ENCODE measurements at places on chromosomes 4 and X. TPM values are rescaled to one million over a fixed set of nuclear protein-coding genes. Genes with fewer than 3 reads are reported as not detected.
A peak's percentile ranks its signal among the peaks of the same experiment; 100 is the strongest.

GRCh38 chr4:181478656-181479055 is 764.5 kb upstream of the TENM3 start:
- DNase-seq: no peak

- DNase-seq: no peak
Measured at GRCh38 chrX:69162361-69162865, 2.8 kb downstream of the PJA1 start.

- no peak for DNase-seq
Measured at GRCh38 chrX:101208152-101208905, 11.3 kb upstream of the DRP2 start.

DNA sequence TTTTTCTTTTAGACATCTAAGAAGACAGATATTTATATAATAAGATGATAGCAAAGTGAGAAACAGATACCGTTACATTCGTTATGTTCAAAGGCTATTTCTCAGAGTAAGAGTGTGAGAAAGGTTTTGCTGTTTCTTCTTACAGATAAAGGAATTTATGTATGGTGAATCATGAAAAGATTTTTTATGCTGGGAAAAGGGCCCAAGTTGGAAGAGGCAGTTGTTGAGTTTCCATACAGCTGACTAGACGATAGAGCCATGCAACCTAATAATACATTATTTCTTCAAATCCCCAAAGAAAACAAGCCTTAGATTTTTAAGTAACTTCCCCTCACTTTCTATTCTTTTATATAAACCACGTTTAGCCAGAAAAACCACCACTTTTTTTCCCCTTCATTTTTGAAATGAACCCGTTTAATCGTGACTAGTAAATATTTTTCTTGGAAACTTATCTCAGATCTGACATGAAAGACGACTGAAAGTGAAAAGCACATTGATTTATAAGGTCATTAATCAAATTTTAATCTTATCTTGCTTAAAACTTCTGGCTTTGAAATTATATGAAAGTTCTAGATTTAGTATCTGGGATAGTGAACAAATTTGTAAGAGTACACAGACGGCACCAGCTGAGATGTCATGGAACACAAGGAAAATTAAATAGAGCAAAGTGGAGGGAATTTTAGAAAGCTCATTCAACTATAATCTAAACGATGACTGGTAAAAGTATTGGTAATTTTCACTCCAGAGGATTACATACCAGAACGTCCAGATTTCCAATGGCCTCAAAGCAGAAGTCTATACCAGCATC is 10.9 kb downstream of the ADH6 start:
- DNase-seq: no peak

GRCh38 chr4:140152751-140153418 is 1.1 kb downstream of the MAML3 start:
- DNase-seq: peak; percentile 76

GRCh38 chrX:47498411-47498810 is 15.4 kb upstream of the ZNF41 start:
- no peak for DNase-seq

DNA sequence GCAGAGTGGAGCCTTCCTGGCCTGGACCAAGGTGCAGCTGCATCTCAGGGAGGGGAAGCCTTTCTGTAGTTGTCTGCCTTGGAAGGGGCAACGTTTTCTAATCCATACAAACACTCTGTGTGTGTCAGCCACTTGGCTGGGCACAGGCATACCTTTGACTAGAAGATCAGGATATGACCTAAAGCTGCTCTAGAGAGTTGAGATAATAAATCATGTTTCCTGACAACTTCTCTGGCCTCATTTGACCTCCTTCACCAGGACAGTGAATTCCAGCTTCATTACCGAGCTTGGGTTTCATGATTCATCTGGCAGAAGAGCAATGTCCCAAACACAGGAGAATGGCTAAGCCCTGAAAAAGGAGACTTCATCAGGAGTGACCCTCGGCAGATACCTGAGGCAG is 89.6 kb upstream of the KIT start:
- DNase-seq: no peak

- peak; percentile 62 for DNase-seq
Measured at GRCh38 chr4:189124149-189124758, 816.4 kb upstream of the FRG1 start.

GRCh38 chrX:69366183-69366582 is 137.9 kb upstream of the NALF2 start:
- DNase-seq: no peak

DNA sequence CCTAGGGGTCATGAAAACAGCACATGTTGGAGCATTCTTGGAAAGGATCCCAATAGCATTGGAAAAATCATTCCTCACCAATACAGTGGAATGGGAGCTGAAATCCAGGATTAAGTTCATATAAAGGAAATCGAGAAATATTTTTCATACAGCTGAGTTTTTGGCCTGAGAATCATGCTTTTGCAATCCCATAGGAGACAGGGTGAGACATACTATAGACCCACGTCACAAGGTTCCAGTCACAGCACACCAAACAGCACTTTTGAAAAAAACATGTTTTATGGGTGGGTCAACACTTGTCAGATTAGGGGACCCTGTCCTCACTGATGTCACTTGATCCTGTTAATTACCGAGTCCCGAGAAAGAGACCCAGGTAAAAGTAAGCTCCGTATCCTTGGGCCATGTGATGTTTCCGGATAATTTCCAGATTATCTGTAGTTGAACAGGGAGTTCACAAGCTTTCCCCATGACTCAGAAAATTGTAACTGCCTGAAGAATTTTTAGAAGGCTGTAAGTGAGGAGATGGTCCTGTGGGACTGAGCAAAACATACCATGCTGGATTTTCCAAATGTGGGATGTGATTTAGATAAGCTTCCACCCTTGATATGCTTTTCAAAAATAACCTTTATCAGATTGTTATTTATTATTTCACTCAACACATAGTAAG is 80.9 kb upstream of the TLR3 start:
- no peak for DNase-seq

DNA sequence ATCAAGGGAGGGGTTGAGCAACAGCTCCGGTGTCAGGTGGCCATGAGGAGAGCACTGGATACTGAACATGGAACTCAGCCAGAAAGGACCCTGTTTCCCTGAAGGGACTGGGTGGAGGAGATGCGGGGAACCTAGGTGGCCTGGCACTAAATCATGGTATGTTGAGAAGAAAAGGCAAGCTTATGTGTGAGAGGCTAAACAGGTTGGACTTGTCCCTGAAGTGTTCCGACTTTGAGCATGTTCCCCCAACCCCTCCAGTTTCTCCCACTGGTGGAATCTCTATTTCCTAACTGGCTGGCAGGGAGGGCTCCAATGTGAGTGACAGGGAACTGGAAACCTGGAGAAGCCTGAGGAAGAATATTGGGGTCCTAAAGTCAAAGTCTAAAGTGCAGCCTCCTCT is 69.5 kb downstream of the PLAC1 start:
- DNase-seq: no peak

DNA sequence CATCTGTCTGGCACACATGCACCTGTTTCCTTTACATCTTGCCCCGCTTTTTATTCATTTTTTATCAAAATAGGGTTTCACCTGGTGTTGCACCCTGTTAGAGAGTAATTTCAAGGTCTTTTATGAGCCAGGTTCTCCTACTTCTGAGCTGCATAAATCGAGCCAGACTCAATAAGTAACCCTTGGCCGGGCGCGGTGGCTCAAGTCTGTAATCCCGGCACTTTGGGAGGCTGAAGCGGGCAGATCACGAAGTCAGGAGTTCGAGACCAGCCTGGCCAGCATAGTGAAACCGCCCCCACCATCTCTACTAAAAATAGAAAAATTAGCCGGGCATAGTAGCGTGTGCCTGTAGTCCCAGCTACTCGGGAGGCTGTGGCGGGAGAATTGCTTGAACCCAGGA is 1.0 kb upstream of the PPP2R3B start:
- DNase-seq: no peak

DNA sequence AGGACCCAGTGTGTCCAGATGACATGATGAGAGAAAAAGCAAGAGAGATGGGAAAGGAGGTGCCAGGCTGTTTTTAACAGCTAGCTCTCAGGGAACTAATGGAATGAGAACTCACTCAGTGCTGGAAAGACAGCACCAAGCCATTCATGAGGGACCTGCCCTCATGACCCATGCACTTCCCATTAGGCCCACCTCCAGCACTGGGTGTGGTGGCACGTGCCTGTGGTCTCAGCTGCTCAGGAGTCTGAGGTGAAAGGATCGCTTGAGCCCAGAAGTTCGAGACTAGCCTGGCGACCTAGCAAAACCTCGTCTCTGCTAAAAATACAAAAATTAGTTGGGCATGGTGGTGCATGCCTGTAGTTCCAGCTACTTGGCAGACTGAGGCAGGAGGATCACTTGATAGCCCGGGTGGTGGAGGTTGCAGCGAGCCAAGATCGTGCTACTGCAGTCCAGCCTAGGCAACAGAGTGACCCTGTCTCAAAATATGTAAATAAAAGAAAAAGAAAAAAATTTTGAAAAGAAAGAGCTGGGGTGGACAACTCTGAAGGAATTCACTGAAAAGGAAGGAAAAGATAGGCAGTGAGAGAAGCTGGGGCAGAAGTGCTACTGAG is 50.9 kb downstream of the FAM193A start:
- no peak for DNase-seq

- peak; percentile 6 for DNase-seq
Measured at GRCh38 chr4:114857831-114858230, 255.6 kb downstream of the NDST4 start.

DNA sequence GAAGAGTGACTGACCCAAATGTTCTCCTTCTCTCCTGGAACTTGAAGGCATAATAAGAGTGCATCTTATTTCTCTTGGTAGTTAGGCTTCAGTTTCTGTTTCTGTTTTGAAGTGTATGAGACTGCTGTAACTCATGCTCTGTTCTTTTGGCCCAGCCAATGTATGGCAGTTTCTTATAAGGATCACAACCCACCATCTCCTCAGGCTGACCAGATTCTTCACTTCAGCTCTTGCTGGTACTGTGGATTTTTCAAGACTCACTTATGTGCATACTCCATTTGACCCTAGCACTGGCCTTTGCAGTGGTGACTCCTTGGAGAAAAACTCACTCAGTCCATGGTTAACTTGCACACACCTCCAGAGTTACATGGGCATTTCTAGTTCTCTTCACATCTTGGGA is 9.6 kb upstream of the YTHDC1 start:
- no peak for DNase-seq

- DNase-seq: no peak
Measured at GRCh38 chrX:21993265-21993664, 38.9 kb upstream of the PHEX start.

DNA sequence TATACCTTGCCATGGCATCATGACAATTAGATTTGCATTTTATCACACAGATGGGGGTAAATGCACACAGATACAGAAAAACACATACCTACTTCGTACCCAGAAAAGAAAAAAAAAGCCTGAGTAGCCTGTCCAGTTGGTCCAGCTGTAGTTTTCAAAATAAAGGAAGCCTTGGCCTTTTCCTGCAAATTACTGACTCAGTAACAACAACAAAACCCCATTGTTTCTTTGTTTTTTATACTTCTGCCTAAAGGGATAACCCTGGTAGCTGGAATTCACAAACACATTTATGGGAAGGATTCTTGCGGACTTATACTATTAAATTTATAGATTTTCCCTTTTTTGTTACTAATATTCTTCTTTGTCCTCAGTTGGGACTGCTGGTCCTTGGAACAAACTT is 156.4 kb upstream of the PCDH10 start:
- DNase-seq: no peak

DNA sequence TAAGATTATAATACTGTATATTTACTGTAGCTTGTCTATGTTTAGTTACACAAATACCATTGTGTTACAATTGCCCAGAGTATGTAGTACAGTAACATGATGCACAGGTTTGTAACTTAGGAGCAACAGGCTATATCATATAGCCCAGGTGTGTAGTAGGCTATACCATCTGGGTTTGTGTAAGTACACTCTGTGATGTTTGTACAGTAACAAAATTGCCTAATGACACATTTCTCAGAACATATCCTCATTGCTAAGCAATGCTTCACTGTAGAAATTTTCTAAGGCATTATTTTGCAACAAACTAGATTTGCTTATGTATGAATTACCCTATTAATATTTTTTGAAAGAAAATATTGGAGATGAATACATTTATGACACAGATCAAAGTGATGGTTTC is 1390.9 kb downstream of the C4orf33 start:
- DNase-seq: no peak

DNA sequence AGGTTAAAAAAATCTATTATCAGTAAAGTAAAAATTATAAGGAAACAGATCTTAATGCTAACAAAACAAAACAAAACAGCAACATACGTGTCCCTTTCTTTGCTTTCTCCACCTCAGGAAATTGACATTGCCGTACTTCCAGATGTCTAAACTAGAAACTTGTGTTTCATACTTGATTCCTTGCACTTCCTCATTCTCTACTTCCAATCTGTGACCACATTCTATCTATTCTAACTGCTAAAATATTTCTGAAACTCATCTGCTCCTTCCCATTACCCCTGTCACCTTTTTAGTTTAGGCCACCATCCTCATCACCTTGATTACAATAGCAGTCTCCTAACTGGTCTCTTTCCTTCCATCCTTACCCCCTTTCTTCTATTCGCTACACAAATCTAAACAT is 22.5 kb upstream of the RPA4 start:
- DNase-seq: no peak

DNA sequence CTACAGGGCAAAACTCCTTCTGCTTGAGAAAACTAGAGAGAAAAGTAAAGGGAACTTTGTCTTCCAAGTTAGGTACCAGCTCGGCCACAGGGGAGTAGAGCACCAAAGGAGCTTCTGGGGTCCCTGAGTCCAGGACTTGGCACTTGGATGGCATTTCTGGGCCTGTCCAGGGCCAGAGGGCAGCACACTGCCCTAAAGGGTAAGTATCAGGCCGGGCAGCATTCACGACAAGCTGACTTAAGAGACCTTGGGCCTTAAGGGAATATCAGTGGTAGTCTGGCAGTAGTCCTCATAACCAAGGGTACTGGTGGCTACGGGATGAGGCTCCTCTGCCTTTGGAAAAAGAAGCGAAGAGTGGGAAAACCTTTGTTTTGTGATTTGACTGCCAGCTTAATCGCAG is 632.7 kb downstream of the KLHL13 start:
- DNase-seq: no peak

PJA1 gene
- 57.0 TPM for polyA plus RNA-seq

NPY2R gene
- polyA plus RNA-seq: 0.95 TPM

USP17L25 gene
- polyA plus RNA-seq: not detected

GPR143 gene
- polyA plus RNA-seq: 9.4 TPM

SERPINA7 gene
- polyA plus RNA-seq: 47.5 TPM

ASIC5 gene
- not detected for polyA plus RNA-seq

OPHN1 gene
- 4.8 TPM for polyA plus RNA-seq

LDB2 gene
- 5.9 TPM for polyA plus RNA-seq

NRK gene
- 2.2 TPM for polyA plus RNA-seq

CLDN34 gene
- polyA plus RNA-seq: not detected

ALPK1 gene
- 6.2 TPM for polyA plus RNA-seq
